Posterior cingulate gyrus (tissue), 11 donors: ENCODE measurements at places on chromosomes 1 and 21.

- DNase-seq = no peak
Measured at GRCh38 chr1:226845624-226846023, 24.8 kb upstream of the PSEN2 start.

GRCh38 chr21:15330872-15331271 is 266.1 kb upstream of the NRIP1 start:
- DNase-seq = no peak

GRCh38 chr1:89550995-89551394 is 26.4 kb downstream of the LRRC8B start:
- DNase-seq = no peak

DNA sequence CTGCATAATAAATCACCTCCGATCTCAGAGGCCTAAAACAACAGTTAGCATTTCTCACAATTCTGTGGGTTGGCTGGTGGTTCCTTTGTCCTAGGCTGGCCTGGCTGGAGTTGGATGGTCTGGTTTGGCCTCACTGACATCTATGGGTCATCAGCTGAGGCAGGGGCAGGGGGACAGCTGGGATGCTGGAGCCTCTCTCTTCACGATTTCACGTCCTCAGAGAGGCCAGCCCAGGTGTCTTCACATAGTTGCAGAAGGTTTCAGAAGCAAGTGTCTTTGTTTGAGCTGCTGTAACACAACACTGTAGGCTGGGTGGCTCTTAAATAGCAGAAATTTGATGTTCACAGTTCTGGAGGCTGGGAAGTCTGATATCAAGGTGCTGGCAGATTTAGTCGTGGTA is 155.5 kb upstream of the CACNA1E start:
- DNase-seq = no peak

DNA sequence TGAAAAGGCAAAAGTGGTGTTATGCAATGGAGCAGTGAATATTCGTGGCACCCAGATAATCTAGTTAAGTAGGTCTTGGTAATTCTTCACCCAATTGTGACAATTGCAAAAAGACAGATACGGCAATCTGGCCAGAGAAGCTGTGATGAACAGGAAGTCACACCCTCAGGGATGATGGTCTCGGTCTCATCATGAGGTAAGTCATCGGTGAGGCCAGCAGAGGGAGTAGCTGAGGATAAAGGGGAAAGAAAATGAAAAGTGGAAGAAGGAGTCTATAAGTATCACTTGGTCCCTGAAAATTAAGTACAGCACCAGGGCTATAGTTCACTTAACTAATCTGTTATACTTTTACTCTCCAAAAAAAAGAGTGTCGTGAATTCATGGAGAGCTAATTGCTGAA is 258.8 kb upstream of the NCAM2 start:
- no peak for DNase-seq

- no peak for DNase-seq
Measured at GRCh38 chr1:184163674-184164465, 112.3 kb downstream of the TSEN15 start.

DNA sequence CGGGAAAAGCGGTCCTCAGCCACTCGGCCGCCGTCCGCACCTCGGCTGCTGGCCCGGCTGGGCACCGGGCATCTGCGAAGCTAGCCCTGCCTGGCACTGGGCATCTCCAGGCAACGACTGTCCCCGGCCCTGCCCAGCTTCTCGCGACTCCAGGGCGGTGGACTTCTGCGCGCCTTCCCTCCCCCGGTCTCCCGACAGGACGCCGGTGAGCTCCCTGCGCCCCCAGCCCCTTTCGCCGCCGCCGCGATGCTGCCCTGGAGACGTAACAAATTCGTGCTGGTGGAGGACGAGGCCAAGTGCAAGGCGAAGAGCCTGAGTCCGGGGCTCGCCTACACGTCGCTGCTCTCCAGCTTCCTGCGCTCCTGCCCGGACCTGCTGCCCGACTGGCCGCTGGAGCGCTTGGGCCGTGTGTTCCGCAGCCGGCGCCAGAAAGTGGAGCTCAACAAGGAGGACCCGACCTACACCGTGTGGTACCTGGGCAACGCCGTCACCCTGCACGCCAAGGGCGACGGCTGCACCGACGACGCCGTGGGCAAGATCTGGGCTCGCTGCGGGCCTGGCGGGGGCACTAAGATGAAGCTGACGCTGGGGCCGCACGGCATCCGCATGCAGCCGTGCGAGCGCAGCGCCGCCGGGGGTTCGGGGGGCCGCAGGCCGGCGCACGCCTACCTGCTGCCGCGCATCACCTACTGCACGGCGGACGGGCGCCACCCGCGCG is 514 bp downstream of the FAM43B start:
- no peak for DNase-seq

DNA sequence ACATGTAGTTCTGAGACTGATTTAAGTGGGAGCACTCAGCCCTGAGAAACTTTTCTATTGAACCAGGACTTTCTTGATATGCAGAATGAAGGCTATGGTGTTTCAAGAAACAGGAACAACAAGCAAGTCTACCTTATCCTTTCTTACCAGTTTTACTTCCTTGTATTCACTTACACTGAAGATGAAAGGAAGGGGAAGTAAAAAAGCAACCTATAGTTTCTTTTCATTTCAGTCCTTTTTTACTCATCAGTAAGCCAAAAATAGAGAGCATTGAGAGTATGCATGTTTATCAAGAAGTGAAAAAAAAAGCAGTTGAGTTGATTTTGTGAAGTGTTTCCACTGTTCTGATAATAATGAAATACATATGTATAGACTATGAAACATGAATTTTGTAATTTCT is 1010.3 kb downstream of the AMY1C start:
- DNase-seq = no peak

GRCh38 chr1:111281411-111281810 is 9.2 kb upstream of the CHIA start:
- DNase-seq = no peak

- no peak for DNase-seq
Measured at GRCh38 chr1:201360486-201360885, 17.0 kb downstream of the TNNT2 start.

DNA sequence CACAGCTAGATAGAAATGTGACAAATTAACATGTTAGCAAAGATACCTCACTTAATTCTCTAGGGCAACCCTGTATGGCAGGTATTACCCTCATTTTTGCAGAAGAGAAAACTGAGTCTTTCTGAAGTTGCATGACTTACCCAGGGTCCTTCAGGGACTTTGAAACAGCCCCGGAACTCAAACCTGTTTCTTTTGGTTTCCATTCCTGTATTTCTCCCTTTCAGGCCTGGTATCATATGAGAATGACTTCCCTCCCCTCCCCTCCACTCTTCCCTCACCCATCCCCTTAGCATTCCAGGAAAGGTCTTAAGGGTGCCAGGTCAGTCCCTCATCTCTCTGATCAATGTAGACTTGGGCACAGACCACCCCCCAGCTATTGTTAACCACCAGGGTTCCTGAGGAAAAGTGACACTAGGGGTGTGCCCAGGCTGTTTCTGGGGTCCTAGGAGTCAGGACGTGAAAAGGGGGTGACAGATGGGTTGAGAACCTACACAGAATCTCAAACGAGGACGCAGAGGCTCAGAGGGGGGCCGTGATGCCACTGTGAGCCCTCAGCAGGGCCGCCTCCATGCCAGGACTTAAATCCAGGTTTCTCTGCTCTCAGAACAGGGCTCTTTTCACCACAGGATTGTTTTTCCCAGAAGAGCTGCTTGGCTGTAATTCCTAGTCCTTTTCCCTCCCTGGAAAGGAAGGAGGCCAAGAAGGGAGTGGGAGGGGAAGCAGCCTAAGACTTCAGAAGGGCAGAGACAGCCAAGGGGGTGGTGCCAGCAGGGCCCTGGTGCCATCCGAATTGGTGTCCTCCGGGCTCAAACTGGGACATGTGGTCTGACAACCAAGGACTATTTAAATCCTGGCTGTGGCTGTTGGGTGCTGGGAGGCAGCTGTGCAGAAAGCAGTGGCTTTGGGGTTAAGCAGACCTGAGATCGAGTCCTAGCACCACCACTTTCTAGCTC is 2.1 kb upstream of the WASF2 start:
- DNase-seq = peak; percentile 64

DNA sequence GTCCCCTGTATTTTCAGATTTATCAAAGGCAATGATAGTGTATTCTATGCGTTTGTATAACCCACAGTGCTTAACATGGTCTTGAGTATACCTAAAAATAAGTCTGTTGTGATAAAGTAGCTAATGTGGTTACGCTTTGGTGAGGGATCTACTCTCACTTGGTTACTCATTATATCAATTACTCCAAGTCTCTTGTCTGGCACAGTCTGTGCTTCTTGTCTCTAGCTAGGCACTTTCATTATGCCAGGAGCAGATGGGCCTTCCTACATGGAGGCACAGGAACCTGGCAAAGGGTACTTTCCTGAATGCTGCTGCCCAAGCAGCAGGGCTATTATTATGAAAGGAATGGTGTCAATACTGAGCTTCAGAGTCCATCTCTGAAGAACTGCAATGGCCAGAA is 4.2 kb upstream of the PTPN22 start:
- DNase-seq = no peak

DNA sequence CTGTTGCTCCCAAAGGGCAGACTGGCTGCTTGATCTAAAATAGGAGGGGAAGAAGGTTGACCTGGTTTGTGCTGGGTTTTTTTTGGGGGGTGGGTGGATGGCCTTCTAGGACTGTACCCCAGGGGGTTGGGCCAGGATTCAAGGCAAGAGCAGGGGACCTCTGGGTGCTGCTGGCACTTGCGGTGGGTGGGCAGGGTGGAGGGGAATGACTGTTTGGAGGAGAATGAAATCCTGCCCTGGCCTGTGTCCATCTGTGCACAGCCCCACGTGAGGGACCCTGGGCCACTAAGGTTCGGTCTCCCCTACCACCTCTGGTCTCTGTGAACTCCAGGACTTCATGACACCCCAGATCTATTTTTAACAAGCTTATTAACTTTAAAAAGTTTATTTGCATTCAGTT is 414.2 kb downstream of the PTPRU start:
- peak; percentile 30 for DNase-seq

GRCh38 chr1:171397851-171398469 is 84.0 kb downstream of the FMO4 start:
- no peak for DNase-seq

- no peak for DNase-seq
Measured at GRCh38 chr21:45078371-45078770, 4.0 kb downstream of the ADARB1 start.

- peak; percentile 77 for DNase-seq
Measured at GRCh38 chr1:48691429-48692001, 85.2 kb downstream of the BEND5 start.

GRCh38 chr21:46662765-46663500 is 27.5 kb downstream of the PRMT2 start:
- DNase-seq = no peak

DNA sequence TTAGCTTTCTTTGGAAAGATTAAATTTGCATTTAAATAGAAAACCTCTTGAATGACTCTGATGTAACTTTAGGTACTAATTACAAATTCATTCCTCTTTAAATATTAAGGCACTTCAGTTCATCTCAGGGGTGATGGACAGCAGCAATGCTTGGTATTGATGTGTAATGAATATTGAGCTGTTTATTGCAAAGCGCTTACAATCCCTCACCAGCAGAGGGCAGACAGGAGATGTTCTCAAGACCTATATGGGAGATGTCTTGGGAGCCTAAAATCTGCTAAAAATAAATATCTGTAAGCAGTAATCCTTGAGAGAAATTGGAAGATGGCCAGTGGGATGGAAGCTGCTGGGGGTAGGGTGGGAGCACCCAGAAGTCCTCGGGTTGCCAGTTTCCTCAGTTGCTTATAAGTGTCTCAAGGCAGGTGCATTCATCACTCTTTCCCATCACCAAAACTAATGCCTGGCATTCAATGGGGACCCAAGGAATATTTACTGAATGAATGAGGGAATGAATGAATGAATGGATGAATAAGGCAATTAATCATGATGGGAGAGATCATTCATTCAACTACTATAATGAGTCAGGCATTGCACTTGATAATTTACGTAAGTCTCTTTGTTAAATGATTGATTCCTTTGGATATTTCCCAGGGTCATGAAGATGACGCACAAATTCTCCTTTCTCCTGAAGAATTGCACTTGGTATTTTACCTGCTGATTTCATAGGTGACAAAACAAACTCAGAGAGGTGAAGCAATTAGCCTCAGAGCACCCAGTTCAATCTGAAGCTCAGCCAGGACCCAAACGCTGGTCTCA is 2.3 kb downstream of the KLHDC8A start:
- DNase-seq = no peak

- no peak for DNase-seq
Measured at GRCh38 chr1:211731456-211732292, 56.3 kb upstream of the NEK2 start.

DNA sequence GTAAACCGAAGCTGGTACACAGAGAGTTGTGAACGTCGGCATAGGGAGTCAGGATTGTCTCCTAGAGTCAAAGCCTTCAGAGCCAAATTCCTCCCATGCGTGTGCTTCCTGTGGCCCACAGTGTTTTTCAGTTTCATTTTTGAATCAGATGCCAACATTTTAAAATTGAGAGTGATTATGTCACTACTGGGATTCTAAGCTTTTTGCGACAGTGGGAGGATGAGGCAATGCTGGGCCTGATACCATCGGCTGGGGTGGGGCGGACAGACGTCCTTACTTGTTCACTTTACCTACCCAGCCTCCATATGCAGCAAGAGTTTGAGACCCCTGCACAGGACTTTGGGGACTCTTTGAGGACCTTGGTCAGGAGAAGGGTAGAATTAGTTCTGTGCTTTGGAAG is 1.3 kb upstream of the KLHDC7A start:
- no peak for DNase-seq

GRCh38 chr1:53731779-53732305 is 7.1 kb downstream of the GLIS1 start:
- DNase-seq = no peak

- DNase-seq = no peak
Measured at GRCh38 chr1:101065575-101065974, 40.0 kb upstream of the DPH5 start.

GRCh38 chr1:202689082-202689481 is 21.2 kb downstream of the SYT2 start:
- no peak for DNase-seq

GRCh38 chr1:75731881-75732280 is 7.4 kb downstream of the ACADM start:
- DNase-seq = no peak

DNA sequence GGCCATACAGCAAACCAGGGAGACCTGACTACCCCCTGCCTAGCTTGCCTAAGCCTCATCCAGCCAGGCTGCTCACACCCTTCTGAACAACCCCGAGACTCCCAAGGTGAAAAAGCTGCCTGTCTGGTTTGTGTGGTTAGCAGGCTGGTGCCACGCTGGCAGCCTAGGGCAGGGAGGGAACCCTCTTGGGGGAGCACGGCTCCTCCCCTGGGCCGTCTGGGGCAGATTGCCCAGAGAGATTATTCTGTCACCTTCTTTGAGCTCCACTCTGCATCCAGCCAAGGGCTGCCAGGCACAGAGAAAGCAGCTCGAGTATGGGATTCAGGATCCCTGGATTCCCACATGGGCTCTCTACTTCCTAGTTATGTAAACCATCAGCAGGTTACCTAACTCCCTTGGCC is 27.5 kb upstream of the TCEA3 start:
- no peak for DNase-seq
